ENCODE measurements at places on chromosomes 2 and 18. TPM values are rescaled to one million over a fixed set of nuclear protein-coding genes. Genes with fewer than 3 reads are reported as not detected.

GRCh38 chr2:144456680-144457079 lies 63.2 kb downstream of the ZEB2 start:
- no peak for DNase-seq

DNA sequence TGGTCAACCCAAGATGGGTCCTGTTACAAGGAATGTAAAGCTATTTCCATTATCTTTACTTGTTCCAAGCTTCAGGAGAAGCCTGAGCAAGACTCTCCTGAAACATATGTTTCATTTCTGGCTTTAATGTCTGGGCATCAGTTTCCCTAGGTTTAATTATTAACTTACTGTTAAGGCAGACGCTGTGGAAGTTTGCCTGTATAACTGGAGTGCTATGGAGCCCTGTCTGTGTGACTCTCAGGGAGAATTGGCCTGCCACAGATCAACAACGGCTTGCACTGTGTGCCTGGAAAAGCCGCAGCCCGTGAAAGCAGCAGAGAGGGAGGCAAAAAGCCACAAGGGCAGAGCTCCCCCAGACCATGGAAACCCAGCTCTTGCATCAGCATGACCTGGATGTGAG lies 22.1 kb upstream of the LONRF2 start:
- DNase-seq, result no peak

DNA sequence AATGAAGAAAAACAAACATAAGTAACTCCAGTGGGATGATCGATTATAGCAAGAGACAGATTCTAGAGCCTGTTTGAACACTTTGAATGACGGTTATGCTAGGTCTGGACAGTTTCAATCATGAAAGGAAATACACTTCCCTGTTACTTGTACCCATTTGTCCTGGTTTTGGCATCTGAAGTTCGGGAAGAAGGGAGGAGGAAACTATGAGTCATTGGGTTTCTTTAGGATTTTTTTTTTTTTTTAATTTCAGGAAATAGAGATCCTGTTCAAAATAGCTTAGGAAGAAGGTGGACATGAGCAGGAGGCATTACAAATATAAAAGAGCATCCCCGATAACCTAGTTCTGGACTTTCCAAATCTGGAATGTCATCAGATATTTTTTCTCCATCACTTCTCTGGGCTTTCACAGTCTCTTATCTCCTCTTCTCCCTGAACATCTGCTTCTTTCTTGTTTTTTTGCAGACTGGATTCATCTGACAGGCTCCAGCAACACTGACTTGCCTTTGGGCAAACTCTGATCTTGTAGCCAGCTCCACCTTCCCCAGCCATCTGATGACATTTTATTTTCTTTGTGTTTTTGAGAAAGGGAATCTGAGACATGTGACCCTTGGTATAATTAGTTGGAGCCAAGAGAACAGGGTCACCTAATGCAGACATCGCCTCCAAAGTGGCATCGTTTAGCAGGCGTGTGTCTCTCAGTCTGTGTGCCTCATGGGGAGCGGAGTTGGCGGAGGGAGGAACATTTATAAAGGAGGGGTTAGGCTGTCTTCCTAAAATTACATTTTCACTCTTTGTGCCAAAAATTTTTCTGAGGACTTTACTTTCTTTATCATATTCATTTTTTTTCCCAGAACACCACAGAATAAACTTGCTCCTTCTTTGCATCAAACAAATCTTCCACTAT lies 195.3 kb upstream of the EPHA4 start:
- no peak for DNase-seq

GRCh38 chr18:28159055-28159454 lies 17.9 kb downstream of the CDH2 start:
- no peak for DNase-seq

GRCh38 chr2:173145454-173145853 lies 69.8 kb downstream of the MAP3K20 start:
- no peak for DNase-seq

DNA sequence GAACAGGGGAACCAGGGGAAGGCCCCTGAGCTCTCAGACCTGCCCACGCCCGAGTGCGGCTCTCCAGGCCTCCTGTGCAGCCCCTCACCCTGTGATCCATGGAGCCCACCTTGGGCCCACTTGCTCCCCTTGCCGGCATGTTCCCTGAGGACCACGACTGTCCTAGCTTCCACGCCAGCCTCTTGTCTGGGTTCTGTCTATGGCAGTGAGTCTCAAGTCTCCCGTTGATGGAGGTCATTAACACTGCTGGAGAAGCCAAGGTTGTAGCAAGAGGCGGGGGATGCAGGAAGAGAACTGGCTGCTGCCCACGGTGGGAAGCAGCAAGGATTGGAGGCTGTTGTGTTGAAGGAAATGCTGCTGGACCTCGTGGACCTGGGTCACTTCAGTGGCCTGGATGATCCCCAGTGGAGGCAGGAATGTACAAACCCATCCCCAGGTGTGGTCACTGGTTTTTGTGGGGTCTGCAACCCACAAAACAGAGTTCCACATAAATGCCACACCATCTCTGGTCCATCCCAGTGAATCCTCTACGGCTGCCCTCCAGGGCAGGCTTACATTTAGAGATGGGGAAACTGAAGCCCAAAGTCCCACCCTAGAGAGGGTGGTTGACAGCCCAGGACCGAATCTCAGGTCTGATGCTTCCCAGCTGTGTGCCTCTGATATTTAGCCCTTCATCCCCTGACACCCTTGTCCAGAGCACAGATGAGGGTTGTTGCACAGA lies 150.3 kb downstream of the NDUFA10 start:
- DNase-seq, result no peak

- no peak for DNase-seq
These were observed 87.3 kb downstream of the HNRNPLL start for GRCh38 chr2:38515155-38516074.

DNA sequence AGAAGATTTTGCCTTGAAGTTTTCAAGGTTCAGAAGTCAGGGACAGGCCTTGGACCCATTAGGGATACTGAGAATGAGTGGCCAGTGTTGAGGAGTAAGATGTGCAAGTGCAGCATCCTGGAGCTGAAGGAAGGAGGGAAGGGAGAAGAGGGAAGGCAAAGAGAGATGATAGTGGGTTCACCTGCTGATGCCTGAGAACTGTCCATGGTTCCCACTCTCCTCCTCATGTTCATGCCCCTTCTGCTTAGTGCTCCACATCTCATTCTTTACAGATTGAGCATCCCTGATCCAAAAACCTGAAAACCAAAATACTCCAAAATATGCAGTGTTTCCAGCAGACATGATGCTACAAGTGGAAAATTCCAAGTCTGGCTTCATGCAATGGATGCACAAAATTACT lies 137.8 kb downstream of the CCDC102B start:
- no peak for DNase-seq

DNA sequence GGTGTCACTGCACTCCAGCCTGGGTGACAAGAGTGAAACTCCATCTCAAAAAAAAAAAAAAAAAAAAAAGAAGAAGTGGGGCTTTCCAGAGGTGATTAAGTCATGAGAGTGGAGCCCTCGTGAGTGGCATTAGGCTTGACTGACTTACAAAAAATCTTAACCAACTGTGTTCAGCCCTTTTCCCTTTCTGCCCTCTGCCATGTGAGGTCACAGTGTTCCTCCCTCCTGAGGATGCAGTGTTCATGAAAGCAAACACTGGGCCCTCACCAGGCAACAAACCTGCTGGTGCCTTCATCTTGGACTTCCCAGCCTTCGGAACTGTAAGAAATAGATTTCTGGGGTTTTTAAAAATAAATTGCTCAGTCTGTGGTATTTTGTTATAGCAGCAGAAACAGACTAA lies 37.0 kb upstream of the METTL21A start:
- no peak for DNase-seq

- DNase-seq, result no peak
These were observed 8.7 kb upstream of the CCL20 start for GRCh38 chr2:227804975-227805374.

- no peak for DNase-seq
These were observed 62.8 kb downstream of the EHD3 start for GRCh38 chr2:31296641-31297287.

DNA sequence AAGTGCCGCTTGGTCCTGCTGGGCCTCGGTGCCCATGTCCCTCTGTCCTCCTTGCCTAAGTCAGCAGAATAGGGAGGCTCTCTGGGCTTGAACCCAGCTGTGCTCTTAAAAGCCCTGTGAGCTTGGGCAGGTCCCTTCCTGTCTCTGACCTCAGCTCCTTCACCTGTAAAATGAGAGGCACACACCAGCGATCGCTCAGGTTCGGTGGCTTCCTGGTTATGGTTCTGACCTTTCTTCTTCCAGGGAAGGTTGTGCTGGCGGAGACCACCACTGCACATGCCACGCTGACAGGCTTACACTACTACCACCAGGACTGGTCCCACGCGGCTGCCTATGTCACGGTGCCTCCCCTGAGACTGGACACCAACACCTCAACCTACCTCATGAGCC lies 36.1 kb upstream of the MAPRE3 start:
- no peak for DNase-seq

GRCh38 chr2:128472789-128473174 lies 154.1 kb upstream of the HS6ST1 start:
- DNase-seq, result no peak

DNA sequence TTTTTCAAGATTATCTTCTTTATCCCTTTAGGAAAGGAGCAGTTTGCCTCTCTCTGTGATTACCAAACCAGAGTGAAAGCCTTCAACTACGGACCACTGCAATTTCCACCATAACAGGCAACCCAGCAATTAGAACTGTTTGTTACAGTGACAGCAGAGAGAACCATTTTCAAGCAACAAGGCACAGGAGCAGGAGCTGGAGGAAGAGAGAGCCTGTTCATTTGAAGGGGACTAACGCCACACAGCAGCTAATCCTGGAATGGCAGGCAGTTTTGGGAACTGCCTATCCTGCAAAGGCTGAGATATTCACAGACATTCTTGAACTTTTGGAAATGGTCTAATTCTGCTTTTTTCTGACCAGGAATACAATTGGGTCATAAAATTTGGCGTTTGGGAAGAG lies 1541.9 kb upstream of the PIK3C3 start:
- no peak for DNase-seq

GRCh38 chr2:15989559-15989958 lies 49.2 kb downstream of the MYCN start:
- no peak for DNase-seq

GRCh38 chr18:25348386-25349130 lies 3.4 kb downstream of the ZNF521 start:
- no peak for DNase-seq

DNA sequence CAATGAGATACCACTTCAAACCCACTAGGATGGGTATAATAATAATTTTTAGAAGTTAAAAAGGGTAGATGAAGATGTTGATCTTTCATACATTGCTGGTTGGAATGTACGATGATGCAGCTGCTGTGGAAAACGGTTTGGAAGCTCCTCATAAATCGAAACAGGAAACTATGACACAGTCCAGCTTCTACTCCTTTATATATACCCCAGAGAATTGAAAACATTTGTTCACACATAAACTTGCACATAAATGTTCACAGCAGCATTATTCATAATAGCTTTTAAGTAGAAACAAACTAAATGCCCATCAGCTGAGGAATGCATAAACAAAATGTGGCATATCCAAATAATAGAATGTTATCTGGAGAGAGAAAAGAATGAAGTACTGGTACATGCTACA lies 95.0 kb downstream of the STRADB start:
- DNase-seq, result no peak

DNA sequence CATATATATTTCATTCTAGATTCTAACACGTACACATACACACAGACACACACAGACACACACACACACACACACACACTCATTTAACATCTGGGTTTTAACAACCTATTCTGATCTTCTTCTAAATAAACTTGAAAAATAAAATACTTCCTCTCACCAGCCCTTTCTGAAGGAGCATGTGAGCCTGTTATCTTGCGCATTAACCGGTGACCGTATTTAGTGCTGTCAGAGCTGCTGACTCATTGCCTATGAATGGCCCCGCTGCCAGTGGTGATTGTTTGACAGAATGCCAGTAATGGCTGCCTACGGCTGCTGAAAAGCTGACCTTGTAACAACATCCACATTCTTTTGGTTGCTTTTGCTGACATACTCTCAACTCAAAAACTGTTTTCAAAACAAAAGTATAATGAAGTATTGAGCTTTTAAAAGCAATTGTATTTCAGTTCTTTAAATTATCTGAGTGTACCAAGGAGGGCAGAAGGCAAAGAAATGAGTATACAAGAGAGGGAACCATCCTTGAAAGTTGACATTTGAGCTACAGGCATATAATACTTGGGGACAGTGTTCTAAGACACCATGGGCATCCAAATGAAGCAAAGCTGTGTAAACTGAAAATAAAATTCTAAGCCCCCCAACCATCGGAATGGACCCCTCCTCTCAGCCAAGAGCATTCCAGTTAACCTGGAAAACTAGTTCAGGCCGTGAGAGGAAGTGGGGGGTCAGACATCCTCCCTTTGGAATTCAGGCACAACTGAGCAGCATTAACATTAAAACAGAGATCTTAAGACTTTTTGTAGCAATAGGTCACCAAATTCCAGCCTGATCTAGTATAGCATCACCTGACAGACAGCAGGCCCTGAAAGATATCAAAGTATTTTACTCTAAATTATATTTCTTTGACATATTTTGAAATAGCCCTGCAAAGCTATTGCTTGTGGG lies 50.2 kb upstream of the DTNA start:
- DNase-seq, result no peak

DNA sequence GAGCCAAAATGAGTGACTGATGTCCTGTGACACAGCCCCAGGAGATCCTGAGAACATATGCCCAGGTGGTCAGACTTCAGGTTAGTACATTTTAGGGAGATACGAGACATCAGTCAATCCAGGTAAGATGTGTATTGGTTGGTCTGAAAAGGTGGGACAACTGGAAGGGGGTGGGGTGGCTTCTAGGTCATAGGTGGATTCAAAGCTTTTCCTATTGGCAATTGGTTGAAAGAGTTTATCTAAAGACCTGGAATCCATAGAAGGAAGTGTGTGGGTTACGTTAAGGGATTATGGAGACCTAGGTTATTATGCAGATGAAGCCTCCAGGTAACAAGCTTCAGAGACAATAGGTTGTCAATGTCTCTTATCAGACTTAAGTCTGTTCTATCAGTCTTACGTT lies 136.5 kb downstream of the ZNF532 start:
- no peak for DNase-seq

DNA sequence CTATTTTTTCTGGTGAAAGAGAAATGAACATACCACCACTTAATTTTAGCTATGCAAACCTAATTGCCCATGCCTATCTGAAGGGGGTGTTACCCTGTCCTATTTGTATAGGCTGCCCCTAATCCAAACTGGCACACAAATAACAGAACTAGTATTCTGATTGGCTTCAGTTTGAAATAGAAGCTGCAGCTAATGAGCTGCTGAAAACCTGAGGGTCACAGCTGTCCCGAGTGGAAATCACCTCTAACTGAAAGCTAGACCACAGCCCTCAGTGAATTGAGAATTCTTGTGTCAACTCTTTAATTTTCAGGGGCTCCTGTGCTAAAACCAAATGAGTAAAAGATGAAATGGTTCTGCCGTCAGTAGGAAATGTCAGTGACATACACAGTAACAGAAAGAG lies 28.7 kb downstream of the CCDC141 start:
- DNase-seq, result no peak

CTNNA2 gene
- not detected for total RNA-seq

PXDN gene
- total RNA-seq, result 0.32 TPM

NAGK gene
- 48.4 TPM for total RNA-seq

RSAD2 gene
- 2.7 TPM for total RNA-seq

HOXD12 gene
- total RNA-seq, result not detected

BOLA3 gene
- 15.8 TPM for total RNA-seq

MAP2 gene
- 0.33 TPM for total RNA-seq

SLC5A7 gene
- total RNA-seq, result not detected
